Stimulated activated CD4-positive, alpha-beta T cell treated with anti-CD3 and anti-CD28 coated beads, Interleukin-12 subunit alpha, Interleukin-12 subunit beta, amount 100 ng/mL, for 48 hours (primary cell): ENCODE measurements at places on chromosomes 13 and 19.

DNA sequence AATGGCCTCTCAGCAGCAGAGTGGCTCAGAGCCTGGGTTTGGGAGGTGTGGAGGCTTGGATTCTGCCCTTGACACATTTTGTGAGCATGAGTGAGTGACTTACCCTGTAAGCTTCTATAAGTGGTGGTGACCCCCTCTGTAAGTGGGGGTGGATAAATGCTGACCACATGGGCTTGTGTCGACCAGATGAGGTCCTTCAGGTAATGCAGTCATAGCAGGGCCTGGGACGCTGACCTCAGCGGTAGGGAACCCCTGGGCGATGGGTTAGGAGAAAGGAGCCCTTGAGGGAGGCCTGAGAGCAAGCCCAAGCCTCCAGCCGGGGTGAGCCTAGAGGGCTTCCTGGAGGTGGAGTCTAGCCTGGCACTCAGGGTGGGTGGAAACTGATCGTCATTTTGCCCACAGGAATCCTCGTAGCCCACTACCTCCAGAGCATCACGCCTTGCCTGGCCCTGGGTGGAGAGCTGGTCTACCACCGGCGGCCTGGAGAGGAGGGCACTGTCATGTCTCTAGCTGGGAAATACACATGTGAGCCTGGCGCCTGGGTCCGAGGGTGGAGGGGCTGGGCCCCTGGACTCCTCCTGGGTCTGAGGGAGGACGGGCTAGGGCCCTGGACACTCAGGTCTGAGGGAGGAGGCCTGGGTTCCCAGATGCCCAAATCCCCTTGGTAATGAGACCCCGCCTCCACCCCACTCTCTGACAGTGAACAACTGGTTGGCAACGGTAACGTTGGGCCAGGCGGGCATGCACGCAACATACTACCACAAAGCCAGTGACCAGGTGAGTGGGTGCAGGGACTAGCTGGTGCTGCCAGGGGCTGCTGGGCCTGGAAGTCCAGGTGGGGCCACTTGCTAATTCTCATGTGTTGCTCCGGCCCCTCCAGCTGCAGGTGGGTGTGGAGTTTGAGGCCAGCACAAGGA, 5.0 kb upstream of the APOE start:
- no peak for DNase-seq

DNA sequence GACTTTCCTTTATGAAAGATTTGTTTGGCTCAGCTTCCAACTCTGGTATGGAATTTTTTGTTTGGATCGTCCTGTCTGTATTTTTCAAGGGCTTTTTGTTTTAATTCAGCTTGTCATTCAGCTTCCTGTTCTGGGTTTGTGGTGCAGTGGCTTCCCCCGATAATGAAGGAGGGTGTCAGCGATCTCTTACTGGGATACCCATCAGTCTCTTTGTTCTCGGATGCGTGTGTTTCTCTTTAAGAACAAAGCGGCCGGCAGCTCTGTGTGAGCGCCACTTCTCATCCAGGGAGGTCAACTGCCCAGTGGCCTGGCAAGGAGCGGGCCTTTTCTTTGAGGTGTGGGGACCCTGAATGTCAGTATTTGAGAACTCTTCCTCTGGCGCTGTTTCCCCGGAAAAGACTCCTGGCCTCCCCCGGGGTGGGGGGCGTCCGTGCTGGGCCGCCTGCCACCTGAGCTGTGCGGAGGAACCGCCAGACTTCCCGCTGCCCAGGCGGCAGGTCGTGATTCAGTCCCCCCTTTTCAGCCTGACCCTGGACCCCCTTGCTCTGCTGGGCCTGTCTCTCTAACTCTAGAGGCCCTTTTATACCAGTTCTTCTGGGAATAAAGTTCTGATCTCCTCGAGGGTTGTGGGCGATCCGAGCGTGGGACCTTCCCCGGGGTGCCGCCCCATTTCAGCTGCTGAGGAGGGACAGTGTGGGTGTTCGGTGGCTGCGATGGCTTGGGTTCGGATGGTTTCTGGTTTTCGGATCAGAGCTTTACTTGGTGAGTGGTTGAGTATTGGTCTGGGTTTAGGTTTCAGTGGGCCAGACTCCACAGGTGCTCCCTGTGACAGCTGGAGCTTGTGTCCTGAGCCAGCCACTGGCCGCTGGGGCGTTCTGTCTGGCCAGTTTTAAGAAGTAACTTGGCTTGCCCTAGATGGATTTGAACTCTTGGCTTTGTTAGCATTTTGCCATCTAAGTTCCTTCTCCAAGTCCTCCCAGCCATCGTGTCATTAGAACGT, 3.4 kb downstream of the SF3A2 start:
- DNase-seq: no peak

- no peak for DNase-seq
Observed at GRCh38 chr13:49225223-49226042, 5.3 kb downstream of the MLNR start.

- no peak for DNase-seq
Observed at GRCh38 chr19:48186541-48186991, 16.1 kb downstream of the ZSWIM9 start.

- no peak for DNase-seq
Observed at GRCh38 chr19:40539070-40539469, 37.6 kb upstream of the SHKBP1 start.
